ENCODE measurements at places on chromosomes 2 and 18.

DNA sequence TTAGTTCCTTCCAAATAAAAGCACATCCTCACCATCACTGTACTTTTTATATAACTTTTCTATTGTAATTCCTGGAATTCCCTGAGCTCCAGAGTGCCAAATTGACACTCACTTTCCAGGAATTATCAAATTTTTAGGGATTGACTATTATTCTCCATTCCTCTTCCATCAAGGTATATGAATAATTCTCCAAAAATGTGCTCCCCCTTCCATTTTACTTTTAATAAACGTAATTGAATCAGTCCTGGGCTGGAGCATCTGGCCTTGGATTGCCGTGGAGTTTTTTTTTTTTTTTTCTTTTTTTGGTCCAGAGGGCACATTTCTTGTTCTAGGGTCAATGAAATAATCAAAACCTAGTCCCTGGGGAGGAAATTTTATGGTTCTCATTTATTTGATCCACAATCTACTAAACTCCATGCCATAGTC is 304.3 kb downstream of the CDCA7 start:
- DNase-seq: no peak

DNA sequence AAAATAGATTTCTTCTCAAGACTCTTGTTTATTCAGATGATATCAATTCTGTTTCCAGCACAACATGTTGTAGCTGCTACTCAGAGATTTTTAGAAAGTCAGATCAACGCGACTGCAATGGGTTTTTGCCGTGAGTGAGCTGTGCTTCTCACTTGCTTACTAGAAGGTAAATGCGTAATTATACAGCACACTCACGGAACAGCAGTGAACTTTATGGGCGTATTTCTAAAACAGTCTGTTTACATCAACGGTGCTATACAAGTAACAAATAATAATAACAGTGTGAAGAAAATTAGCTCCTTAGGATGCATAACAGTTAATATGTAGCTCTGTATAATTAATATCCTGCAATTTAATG is 533.6 kb downstream of the RNF144A start:
- no peak for DNase-seq

DNA sequence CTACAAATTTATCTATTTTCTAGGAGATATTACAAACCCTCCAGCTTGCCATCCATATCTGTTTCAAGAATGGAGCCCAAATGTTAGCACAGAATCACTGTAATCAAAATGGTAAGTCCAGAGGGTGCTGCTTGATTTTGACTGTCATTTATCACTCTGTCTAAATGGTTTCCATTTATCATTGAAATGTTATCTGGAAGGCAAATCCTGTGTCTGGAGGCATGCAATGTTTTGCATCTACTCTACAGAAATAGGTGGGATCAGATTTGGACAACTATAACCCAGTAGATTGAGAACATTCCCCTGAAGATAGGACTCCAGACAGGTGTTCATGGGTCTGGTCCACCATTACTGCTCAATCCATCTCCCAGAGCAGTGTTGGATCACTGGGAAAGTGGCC is 128.7 kb downstream of the MAIP1 start:
- DNase-seq: no peak

- DNase-seq: peak; percentile 17
These were observed 36.4 kb downstream of the COL5A2 start for GRCh38 chr2:189142893-189143759.

- no peak for DNase-seq
These were observed 62.0 kb downstream of the MYL12B start for GRCh38 chr18:3323900-3324299.

DNA sequence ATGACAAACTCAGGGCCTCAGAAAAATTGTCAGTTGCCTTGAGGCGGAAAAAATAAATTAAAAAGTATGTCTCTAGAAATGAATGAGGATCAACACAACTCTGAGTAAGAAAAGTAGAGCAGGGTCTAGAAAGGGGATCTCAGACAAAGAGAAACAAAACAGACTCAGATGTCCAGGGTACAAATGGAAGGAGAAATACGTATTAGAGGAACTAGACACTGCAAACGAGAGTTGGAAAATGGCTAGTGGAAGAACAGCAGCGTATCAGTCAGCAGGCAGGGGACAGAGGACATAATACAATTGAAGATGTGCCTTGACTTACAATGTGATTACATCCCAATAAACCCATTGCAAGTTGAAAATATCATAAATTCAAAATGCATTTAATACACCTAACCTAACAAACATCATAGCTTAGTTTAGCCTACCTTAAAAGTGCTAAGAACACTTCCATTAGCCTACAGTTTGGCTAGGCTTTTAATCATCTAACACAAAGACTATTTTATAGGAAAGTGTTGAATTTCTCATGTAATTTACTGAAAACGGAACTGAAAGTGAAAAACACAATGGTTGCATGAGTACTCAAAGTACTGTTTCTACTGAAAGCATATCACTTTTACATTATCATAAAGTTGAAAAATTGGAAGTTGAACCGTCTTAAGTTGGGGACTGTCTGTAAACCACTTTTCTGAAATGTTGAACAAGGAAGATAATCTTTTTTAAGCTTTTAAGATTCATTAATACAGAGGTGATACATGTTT is 182.8 kb downstream of the NBAS start:
- no peak for DNase-seq

DNA sequence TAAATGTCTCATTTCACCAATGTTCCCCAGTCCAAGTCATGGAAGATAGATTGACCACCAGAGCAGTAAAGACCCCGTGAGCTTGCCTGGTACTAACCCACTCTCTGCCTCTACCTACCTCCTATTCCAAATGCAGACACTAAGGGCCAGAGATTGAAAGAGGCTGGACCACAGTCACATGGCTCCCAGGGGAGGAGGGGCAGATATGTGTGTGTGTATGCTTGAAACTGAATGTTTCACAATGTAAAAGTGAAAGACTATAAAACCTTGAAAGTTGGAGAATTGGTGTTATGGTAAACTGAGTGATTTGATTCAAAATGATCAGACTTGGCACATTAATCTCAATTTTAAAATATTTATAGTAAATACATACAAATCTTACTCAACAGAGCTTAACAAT is 21.7 kb upstream of the KLHL29 start:
- no peak for DNase-seq

GRCh38 chr2:40434731-40435271 is 17.1 kb downstream of the SLC8A1 start:
- no peak for DNase-seq

DNA sequence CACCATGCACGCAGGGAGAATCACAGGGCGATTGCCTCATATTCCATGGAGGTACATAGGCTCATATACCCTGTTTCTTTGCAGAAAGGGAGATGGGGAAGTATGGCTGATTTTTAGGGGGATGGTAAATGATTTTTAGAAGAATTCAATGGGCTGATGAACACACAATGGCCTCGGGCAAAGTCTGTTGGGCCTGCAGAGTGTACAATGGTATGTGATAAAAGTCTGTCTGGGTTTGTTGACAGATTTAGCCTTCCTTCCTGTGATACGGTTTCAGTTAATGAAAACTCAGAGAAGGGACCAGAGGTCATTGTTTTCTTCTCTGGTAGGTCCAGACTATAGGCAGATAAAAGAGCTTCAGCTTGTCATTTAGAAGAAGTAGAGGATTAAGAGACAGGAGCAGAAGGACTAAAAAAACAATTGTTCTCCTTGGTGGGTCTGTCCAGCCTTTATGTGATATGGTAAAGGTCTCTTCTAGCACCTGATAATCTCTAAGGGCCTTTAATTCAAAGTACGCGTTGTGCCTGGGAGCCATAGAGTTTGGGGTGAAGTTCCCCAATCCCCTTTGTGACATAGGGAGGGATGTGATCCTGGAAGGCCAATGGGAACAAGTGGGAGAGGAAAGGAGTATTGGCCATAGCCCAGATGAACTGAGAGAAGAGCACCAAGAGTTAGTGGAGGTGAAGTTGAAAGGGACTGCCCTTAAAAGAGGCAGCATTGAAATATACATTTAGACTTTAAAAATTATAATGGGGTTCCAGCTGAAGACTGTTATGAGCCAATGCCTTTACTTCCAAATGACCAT is 107.5 kb upstream of the SERPINE2 start:
- no peak for DNase-seq

DNA sequence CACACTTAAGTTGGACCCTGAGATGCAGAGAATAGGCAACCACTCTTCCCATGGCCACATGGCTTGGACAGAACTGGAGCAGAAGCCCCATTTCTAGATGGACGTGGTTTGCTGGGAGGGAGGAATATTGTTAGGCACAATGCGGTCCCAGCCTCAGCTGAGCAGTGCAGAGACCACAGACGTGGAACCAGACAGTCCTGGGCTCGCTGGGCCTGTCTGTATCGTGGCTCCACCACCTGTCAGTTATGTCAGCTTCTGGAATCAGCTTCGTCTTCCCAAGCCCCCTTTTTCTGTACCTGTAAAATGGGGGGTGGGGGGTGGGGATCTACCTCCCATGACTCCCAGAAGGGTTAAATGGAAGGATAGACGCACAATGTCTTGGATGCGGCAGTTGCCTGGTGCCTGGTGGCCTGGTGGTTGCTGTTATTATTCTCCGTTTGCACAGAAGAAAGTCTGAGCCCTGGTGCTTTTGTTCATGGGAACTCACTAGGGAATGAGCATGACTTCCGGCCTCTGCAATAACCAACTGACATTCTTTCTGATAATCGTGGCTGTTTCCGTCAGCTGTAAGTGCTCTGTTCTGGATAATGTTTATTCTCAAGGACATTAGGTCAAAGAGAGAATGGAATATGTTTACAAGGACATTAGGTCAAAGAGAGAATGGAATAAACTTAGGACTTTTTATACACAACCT is 31.4 kb downstream of the COLEC11 start:
- peak; percentile 68 for DNase-seq

GRCh38 chr2:18387441-18388206 is 172.8 kb downstream of the RDH14 start:
- DNase-seq: peak; percentile 32

DNA sequence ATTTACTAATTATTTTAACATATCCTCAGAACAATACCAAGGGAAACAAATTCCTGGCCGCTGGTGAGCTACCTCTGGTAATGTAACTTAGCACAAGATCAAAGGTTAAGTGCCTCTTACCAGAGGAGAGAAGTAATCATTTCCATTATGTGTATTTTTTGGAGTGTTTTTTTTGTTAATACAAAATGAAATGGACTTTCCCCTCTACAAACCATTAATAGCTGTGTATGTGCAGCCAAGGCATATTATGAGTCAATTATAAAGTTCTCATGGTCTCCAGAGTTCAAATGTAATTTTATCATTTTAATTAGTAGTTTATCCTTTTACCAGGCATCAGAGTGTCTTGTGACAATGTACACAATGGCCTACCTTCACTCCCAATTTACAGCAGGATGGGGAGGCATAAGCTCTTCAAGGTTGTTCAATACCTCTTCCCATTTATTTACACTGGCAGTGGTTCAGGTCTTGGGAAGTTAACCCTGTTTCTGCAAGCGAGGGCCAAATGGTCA is 242.2 kb downstream of the TGIF1 start:
- DNase-seq: no peak

DNA sequence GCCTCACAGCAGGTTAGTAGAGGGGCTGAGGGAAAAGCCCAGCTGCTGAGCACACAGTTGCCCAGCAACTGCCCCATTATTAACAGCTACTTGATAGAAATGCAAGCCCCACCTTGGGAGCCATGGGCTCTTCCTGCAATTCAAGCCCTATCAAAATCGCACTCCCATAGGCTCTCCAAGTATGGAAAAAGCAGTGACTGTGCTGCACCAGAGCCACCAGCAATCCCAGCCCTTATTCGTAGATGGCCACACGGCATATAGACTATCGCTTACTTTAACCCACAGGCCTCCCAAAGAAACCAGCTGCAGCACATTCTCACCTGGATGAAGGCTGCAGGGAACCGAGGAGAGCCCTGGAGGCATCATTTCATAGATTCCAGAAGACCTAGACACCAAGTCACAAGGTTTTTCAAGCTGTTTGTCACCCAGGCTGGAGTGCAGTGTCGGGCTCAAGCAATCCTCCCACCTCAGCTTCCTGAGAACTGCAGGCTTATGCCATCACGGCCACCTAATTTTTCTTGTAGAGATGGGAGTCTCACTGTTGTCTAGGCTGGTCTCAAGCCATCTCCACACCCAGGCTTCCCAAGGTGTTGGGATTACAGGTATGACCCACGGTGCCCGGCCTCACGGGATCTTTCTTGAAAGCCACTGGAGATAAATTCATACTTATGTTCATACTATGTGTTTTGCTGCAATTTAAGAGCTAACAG is 11.3 kb downstream of the NCL start:
- DNase-seq: no peak

- peak; percentile 51 for DNase-seq
These were observed 343.6 kb upstream of the SYT4 start for GRCh38 chr18:43620936-43621335.

GRCh38 chr2:215442401-215442787 is 6.5 kb upstream of the FN1 start:
- DNase-seq: no peak

DNA sequence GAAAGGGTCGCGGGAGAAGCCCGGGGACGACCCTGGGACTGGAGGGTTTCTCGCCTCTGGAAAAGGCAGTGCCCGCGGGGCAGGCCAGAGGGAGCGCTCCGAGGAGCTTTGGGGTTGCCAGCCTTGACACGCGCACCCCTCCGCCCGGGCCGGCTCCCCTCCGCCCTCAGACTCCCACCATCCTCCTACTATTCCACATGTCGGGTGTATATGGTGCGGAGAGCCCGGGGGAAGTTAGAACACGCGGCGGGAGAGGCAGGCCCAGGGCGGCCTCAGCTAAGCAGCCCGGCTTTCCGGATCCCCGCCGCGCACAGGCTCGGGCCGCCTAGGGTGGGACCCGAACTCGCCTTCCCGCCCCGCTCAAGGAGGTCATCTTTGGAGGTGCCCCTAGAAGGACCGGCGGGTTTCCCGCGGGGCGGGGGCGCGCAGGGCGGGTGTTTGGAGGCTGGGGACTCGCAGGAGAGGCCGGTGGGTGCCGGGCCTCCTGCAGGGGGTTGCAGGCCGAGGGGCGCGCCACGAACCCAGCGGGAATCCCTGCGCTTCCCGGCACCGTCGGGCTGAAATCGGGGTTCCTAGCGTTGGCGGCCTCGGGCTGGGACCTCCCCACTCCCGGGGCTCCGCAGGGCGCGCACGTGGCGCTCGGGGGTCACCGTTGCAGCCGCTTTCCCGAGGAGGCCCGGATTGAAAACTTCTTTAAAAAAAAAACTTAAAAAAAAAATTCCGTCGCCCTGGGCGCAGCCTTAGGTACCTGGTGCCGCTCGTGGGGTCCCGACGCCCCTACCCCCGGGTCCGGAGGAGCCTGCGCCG is 3.7 kb downstream of the NFATC1 start:
- no peak for DNase-seq

GRCh38 chr18:48868468-48869466 is 82.0 kb downstream of the SMAD7 start:
- no peak for DNase-seq

DNA sequence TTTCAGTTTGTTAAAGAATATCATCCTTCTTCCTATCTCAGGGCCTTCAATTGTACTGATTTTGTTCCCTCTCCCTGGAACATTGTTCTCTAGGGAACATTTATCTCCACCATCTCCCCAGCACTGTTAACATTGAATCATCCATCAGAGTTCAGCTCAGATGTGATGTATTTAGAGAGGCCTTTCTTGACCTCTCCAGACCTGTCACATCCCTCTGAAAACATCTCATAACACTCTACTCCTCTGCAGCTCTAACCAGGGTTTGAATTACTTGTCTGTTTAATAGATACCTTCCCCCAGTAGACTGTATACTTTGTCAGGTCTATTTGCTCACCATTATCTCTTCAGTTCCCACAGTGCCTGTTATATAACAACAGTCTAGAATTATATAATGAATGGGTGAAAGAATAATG is 98.6 kb downstream of the GALNT1 start:
- peak; percentile 20 for DNase-seq

GRCh38 chr2:162014751-162015150 is 59.3 kb downstream of the DPP4 start:
- no peak for DNase-seq
